ENCODE measurements at places on chromosomes 4 and X.

GRCh38 chr4:123409334-123409733 lies 12.7 kb downstream of the SPRY1 start:
- DNase-seq = no peak

- DNase-seq = no peak
Measured at GRCh38 chr4:63817196-63817865, 591.9 kb downstream of the TECRL start.

DNA sequence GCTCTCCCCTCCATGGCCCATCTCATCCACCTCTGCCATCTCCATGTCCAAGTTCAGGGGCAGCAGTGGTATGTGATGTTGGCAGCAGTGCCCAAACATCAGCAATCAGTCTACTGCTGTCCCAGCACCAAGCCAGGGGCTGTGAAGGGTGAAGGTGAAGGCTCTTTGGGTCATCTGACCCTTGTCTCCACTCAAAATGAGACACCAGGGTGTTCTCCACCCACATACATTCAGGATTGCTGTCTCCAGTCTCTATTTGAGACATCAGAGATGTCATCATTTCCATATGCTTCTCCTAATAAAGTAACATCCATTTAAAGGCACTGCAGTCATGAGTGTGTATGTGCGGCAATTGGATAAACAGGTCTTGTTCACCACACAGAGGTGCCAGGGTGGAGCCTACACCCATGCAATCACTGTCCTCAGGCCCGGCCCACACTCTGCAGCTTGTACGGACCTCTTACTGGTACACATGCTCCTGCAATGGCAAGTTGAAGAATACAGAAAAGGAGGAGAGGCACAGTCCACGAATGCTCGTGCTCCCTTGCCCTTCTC lies 22.2 kb downstream of the MAML3 start:
- no peak for DNase-seq

- no peak for DNase-seq
Measured at GRCh38 chr4:77431546-77431945, 174.1 kb upstream of the CXCL13 start.

All from activated T-cell treated with anti-CD3 and anti-CD28 coated beads for 1 hour (primary cell).